ENCODE measurements at places on chromosomes 16 and 17. TPM values are rescaled to one million over a fixed set of nuclear protein-coding genes. Genes with fewer than 3 reads are reported as not detected.

LPO gene
- total RNA-seq = not detected

SEPTIN12 gene
- not detected for total RNA-seq

CNGB1 gene
- not detected for total RNA-seq

SLC25A19 gene
- 14.8 TPM for total RNA-seq

CA5A gene
- total RNA-seq = not detected

MRPL10 gene
- 69.7 TPM for total RNA-seq

MSLN gene
- not detected for total RNA-seq

WNT9B gene
- total RNA-seq = not detected

TOB1 gene
- 277 TPM for total RNA-seq

GID4 gene
- 2.7 TPM for total RNA-seq

FBXW10 gene
- total RNA-seq = not detected

FBXL20 gene
- total RNA-seq = 12.1 TPM

GUCY2D gene
- not detected for total RNA-seq

DNAH3 gene
- total RNA-seq = not detected

TSNAXIP1 gene
- 0.41 TPM for total RNA-seq

SP2 gene
- total RNA-seq = 24.5 TPM

ZNF423 gene
- total RNA-seq = not detected

ODF4 gene
- total RNA-seq = not detected

HES7 gene
- total RNA-seq = 0.92 TPM

MYH2 gene
- total RNA-seq = not detected

ASPHD1 gene
- total RNA-seq = not detected

KCNJ16 gene
- not detected for total RNA-seq

AFMID gene
- 0.92 TPM for total RNA-seq

CLDN9 gene
- total RNA-seq = not detected

KRT32 gene
- not detected for total RNA-seq

RNU2-1 gene
- 3,095 TPM for total RNA-seq

KRTAP4-1 gene
- not detected for total RNA-seq

FAM117A gene
- 28.7 TPM for total RNA-seq

KRTAP2-3 gene
- total RNA-seq = not detected

C1QTNF8 gene
- not detected for total RNA-seq

GRB7 gene
- not detected for total RNA-seq

MMP25 gene
- total RNA-seq = 0.11 TPM

FBXW10B gene
- not detected for total RNA-seq

UMOD gene
- total RNA-seq = not detected

LDHD gene
- not detected for total RNA-seq

LRRC75A gene
- total RNA-seq = 1.7 TPM

GNAO1 gene
- 3.6 TPM for total RNA-seq

SLC12A3 gene
- total RNA-seq = not detected

CRISPLD2 gene
- 1.7 TPM for total RNA-seq

RUNDC3A gene
- not detected for total RNA-seq

TMC8 gene
- total RNA-seq = 315 TPM

ACSM2A gene
- total RNA-seq = not detected

RAB11FIP4 gene
- total RNA-seq = 82.0 TPM

HOXB4 gene
- 0.57 TPM for total RNA-seq

PRAC2 gene
- total RNA-seq = not detected

CCL14 gene
- total RNA-seq = not detected

P2RX5 gene
- total RNA-seq = 15.3 TPM

IRX3 gene
- not detected for total RNA-seq

ZNF624 gene
- total RNA-seq = 3.2 TPM

GRN gene
- 8.5 TPM for total RNA-seq

ADAM11 gene
- 0.76 TPM for total RNA-seq

GALNS gene
- 20.0 TPM for total RNA-seq

CCDC40 gene
- total RNA-seq = 1.0 TPM

NOL3 gene
- 0.36 TPM for total RNA-seq

All from CD8-positive, alpha-beta T cell (primary cell).